ENCODE measurements at places on chromosomes 5 and 9.

DNA sequence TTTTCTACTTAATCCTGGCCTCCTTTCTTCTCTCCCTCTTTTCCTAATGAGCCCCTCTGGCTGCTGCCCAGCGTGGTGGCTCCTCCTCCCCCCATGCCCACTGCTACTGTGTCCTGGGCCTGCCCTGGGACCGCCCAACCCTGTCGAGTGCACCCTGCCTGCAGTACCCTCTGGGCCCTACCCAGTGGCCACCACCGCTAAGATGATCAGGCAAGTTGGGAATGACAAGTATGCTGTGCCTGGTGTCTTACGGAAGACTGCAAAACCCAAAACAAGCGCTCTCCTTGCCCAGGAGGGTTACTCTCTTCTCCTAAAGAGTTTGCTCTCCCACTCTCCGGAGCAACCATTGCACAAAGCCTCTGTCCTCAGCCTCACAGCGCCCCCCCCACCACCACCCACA lies 273.7 kb downstream of the SYK start:
- no peak for DNase-seq

- no peak for DNase-seq
These were observed 33.5 kb downstream of the TLX3 start for GRCh38 chr5:171342362-171343111.

GRCh38 chr9:89548071-89548638 lies 50.2 kb upstream of the SEMA4D start:
- no peak for DNase-seq

- DNase-seq = no peak
These were observed 32.4 kb downstream of the PCDHGC5 start for GRCh38 chr5:141521244-141521781.

DNA sequence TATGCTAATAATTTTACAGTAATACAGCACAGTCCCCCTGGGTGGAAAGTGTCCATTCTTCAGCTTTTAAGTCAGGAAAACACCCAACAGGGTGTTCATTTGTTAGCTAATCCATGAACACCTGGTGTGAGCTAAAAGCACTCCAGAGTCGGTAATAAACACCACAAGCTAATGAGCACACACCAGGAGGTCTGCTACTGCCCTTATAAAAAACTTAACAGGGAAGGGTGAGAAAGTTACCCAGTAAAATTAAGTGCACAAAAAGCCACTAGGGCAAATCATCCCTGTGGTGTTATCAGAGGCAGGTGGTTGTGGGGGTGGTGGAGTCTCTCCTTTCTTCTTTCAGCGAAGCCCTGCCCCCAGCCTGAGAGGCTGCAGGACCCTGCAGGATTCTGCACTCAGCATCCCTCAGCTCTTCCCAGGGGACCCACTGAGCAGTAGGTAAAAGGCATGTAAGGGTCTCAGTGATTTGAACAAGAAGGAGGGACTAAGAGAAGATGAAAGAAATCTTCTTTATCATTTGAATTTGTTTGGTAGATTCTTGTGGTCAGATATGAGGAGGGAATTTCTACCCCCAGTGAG lies 14.4 kb downstream of the GDNF start:
- no peak for DNase-seq

GRCh38 chr5:137090151-137090550 lies 409.0 kb downstream of the SPOCK1 start:
- no peak for DNase-seq

GRCh38 chr5:39478863-39479262 lies 54.1 kb upstream of the DAB2 start:
- no peak for DNase-seq

- DNase-seq = no peak
These were observed 107.5 kb downstream of the GALNT10 start for GRCh38 chr5:154298065-154298464.

DNA sequence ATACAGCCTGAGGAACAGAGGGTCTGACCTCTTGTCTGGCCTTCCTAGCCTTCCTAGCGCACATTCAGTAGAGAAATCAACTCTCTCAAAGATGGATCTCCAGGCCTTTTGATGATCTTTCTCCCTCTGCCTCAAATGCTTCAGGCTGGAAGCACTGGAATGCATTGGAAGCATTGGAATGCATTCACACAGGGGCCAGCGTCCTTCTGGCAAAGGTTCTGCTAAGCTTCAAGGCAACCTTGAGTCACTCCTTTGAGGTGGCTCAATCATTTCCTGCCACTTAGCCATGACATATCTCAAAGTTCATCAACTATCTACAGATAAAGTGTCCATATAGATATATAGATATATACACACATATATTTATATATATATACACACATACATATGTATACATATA lies 42.9 kb downstream of the OR2K2 start:
- no peak for DNase-seq

DNA sequence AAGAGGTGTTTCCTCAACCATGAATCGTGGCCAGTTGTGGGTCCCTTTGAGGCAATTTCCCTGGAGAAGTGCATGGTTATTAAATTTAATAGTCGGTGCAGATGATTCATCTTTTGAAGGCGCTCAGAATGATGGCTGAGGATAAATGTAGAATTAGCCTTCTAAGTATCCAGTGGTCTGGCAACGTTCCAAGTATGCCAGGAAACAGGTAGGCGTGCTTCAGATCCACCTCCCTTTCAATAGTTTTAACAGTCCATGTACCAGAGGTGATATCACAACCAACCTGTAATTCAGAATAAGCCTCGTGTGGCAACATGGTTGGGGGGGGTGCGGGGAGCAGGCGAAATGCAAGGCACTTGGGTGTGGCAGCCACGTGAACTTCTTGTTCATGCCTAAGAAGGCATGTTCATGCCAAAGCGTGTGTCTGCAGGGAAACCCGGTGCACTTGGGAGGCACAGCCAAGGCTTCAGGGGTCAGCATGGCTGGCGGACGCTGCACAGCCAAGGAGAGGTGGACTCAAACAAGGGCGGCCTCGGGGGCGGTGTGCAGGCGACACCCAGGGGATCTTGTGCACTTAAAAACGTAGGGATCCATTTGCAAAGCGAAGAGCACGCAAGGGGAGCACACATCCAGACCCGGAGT lies 5.2 kb upstream of the NKD2 start:
- no peak for DNase-seq

GRCh38 chr9:20601292-20601691 lies 21.0 kb downstream of the MLLT3 start:
- DNase-seq = no peak

GRCh38 chr5:173025651-173026050 lies 30.5 kb upstream of the CREBRF start:
- DNase-seq = no peak

- no peak for DNase-seq
These were observed 157.7 kb downstream of the SLC24A2 start for GRCh38 chr9:19631181-19631580.

GRCh38 chr9:122370869-122371755 lies at the start of gene PTGS1:
TSS of gene PTGS1 (plus strand) at chr9:122371024. CDS start at chr9:122371085, 61 bp downstream.
- no peak for DNase-seq

GRCh38 chr5:141326088-141326854 lies 4.0 kb upstream of the PCDHGA1 start:
- DNase-seq = peak; percentile 49

DNA sequence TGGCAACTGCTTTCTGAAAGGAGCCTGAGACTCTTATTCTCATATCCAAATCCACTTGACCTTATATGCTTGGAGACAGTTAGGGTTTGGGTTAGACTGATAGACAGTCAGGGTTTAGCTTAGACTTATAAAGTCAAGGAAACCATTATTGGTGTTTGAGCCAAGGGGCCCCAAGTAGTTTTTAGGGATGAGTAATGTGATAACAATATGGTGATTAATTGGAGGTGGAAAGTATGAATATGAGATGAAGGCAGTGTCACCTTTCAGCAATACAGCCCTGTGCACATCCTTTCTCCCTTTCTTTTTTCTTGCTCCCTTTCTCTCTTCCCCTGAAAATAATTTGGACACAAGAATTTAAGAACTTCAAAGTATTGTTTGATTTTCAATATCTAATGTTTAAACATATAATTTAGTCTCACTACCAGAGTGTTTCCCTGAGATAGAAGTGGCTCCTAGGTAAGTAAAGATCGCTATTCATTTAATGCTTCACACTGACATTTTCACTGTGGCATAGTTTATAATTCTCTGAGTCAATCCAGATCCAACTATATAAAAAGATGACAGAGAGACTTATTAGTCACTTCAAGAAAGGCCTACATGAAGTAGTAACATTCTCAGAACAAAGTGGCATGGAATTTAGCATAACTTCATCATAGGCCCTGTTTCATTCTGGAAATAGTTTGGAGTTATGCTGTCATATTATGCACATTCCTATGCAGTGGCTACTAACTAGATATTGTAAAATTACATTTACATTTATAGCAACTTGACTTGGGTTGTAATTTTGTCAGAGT lies 200.8 kb downstream of the CHSY3 start:
- DNase-seq = no peak

DNA sequence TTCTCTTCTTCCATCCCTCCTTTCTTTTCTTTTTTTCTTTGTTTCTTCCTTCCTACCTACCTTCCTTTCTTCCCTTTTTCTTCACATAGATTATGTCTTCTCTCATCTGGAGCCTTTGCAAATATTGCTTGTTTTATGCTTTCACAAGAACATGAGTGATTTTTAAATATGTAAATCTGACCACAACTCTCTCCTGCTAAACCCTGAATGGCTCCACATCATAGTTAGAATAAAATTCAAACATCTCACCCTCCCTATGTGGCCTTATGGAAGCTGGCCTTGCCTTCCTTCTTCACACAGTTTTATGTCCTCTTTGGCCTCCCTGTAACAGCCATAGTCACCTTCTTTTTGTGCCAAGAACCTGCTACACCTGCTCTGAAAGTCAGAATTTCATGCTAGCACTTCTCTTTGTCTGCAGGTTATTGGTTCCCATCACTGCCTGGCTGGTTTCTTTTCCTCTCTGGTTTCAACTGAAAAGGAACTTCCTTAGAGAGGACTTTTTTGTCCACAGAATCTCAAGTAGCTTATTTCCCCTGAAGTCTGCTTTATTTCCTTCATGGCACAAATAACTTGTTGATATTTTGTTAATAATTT lies 114.3 kb upstream of the TNC start:
- no peak for DNase-seq

DNA sequence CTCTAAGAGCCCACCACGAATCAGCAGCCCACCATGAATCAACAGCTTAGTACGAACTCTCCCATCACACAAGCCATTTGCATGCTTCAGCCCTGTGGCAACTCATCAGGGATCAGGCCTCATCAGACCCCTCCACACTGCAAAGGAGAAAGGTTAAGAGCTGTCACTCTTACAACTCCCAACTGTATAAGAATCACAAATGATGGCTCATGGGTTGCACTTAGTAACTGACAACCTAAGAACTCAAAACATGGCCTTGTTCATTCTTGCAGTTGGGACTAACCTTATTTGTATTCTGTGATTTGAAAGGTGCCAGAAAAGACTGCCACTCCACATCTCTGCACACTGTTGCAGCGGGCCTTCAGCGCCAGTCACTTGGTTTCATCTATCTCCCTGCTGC lies 149.1 kb upstream of the ZNF366 start:
- DNase-seq = no peak

- no peak for DNase-seq
These were observed 77.6 kb downstream of the PLAC8L1 start for GRCh38 chr5:146027751-146028150.

GRCh38 chr5:131364507-131365050 lies 100.7 kb downstream of the CDC42SE2 start:
- DNase-seq = no peak

GRCh38 chr5:149073213-149073612 lies 10.4 kb upstream of the SH3TC2 start:
- DNase-seq = no peak

DNA sequence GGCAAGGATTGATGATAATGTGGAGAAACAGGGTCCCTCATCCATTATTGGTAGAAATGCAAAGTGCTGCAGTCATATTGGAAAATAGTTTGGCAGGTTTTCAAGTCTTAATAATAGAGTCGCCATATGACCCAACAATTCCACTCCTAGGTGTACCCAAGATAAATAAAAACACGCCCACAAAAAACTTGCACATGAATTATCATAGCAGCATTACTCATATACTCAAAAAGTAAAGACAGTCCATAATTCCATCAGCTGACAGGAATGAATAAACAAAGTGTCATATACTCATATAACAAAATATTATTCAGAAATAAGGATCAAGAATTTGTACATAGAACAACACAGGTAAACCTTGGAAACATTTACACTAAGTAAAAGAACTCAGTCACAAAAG lies 242.9 kb upstream of the FTMT start:
- DNase-seq = no peak

DNA sequence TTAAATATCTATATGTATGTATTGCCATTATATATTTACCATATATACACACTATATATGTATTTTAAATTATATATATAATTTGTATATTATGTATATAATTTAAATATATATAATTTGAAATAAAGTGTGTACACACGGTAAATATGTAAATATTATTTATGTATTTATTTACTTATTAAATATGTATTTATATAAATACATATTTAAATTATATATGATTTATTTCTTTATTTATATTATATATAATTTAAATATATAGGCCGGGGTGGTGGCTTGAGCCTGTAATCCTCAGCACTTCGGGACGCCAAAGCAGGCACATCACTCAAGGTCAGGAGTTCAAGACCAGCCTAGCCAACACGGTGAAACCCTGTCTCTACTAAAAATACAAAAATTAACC lies 31.3 kb upstream of the LHFPL2 start:
- DNase-seq = no peak

- no peak for DNase-seq
These were observed 292.7 kb upstream of the SMARCA2 start for GRCh38 chr9:1722404-1722803.

- DNase-seq = no peak
These were observed 561.3 kb downstream of the PSAT1 start for GRCh38 chr9:78858266-78858665.

GRCh38 chr9:137168904-137169856 lies 671 bp downstream of the LRRC26 start:
- DNase-seq = no peak

DNA sequence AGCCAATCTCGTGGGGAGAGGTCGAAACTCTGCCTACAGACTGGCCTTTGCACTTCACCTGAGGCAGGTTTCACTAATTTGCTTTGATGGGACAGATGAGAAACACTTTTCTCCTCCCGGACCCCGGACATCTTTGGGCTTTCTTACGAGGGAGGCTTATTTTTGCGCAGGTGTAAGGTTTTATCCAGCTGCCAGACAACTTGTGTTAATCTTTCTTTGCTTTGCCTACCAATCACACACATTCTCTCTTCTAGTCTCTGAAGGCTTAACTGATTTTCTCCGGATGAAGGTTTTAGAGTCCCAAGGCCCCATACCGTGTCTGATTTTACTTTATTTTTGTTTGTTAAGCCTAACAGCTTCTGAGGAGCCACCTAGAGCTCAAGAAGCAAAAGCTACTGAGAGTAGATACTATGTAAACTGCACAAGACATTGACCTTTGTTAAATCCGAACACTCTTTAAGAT lies 436 bp upstream of the EMB start:
- DNase-seq = no peak

- DNase-seq = no peak
These were observed 182.9 kb downstream of the MEF2C start for GRCh38 chr5:88700121-88700520.

DNA sequence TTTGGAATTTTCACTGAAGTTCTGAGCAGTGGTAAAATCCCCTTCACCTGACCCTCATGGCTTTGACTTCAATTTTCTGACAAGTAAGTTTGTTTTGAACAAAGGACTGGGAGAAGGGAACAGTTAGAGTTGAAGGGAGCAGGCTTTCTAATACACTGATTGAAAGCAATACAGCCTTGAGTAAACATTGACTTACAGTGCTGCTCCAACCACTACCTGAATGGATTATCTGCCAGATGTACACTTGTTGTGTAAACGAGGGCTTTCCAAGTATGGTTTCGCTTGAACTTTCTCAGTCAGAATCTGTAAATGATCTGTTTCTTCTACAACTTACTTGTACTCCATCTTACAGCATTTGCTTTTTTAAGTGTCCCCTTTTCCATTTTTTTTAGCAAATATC lies 1414.9 kb upstream of the NUDT12 start:
- no peak for DNase-seq

All from stimulated activated CD4-positive, alpha-beta T cell treated with anti-CD3 and anti-CD28 coated beads, Interleukin-15, amount 100 ng/mL, for 1 hour (primary cell).